Osteoblast (primary cell): ENCODE measurements at places on chromosomes 2 and 18.

DNA sequence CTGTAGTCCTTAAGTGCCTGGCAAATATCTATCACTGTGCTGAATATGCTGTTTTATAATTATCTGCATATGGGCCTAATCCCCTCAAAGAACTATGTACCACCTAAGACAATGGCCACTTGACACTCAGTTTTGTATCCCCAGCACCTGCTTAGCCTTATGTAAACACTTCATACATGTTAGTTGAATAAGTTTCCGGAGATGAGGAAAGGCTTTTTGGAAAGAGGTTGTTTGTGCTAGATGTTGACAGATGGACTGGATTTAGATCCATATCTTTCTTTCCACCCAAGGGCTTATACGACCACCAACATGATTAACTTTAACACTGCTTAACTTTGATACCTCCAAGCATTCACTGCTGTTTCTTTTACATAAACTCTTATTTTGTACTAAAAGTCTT lies 63.3 kb downstream of the FAM228A start:
- H3K36me3 ChIP-seq: no peaks in the 10 kb centered on the region
- no peak for DNase-seq
- H3K4me3 ChIP-seq: no peak overlapping the region
- H3K27me3 ChIP-seq: no peaks in the 10 kb centered on the region

DNA sequence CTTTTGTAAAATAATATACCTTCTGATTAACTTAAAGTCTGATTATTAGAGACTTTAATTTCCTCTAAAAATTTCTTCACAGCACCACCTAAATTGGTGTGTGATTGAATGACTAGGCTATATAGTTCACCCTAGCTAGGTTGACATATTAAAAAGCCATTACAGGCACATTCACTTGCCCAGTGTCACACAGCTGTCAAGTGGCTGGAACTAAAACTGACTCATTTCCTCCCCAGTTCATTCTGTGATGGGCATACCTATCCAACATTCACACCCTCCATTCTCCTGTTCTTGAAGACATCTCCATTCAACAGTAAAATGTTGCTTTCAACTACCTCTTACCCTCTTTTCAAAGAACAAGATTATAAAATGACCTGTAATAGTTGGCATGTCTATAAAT lies 334.5 kb downstream of the ARHGAP15 start:
- H3K27me3 ChIP-seq: no peaks in the 10 kb centered on the region
- no peak for DNase-seq
- H3K36me3 ChIP-seq: no peaks in the 10 kb centered on the region
- H3K4me3 ChIP-seq: no peak overlapping the region
- H3K4me1 ChIP-seq: no peaks in the 10 kb centered on the region
- H3K27ac ChIP-seq: no peak overlapping the region

- no peak overlapping the region for H3K4me3 ChIP-seq
- H3K27ac ChIP-seq: no peak overlapping the region
- H3K27me3 ChIP-seq: no peaks in the 10 kb centered on the region
- H3K4me1 ChIP-seq: no peaks in the 10 kb centered on the region
- no peak for DNase-seq
- H3K36me3 ChIP-seq: no peaks in the 10 kb centered on the region
These were observed 64.5 kb downstream of the LYPD6 start for GRCh38 chr2:149394864-149395263.

GRCh38 chr18:35905436-35905835 lies 67.0 kb upstream of the RMP24 start:
- H3K4me3 ChIP-seq: no peak overlapping the region

GRCh38 chr18:66252703-66253102 lies 351.2 kb downstream of the CDH19 start:
- H3K27me3 ChIP-seq: no peaks in the 10 kb centered on the region
- no peaks in the 10 kb centered on the region for H3K36me3 ChIP-seq
- no peak overlapping the region for H3K27ac ChIP-seq
- H3K4me1 ChIP-seq: no peaks in the 10 kb centered on the region
- no peak overlapping the region for H3K4me3 ChIP-seq

DNA sequence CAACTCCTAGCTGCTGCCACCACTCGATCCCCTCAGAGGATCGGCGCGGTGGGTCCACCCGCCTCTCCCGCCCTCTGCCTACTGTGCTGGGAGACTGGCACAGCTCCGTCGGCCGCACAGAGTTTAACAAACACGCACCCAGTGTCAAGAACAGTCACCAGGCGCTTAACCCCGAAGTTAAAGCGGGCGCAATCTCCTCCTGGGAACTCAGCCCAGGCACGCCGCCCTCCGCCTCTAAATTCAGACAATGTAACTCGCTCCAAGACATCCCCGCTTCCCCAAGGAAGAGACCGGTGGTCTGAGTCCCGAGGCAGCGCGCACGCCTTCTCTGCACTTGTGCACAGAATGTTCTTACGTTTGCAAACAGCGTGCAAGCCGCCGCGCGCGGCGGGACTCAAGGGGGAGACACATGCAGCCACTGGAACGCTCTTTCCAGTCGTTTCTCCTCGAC lies 533 bp downstream of the CXCR4 start:
- no peak overlapping the region for H3K27ac ChIP-seq
- H3K36me3 ChIP-seq: no peaks in the 10 kb centered on the region
- peaks cover 51% of the 10 kb centered on the region for H3K27me3 ChIP-seq
- DNase-seq: peak; percentile 58
- no peak overlapping the region for H3K4me3 ChIP-seq
- H3K4me1 ChIP-seq: no peaks in the 10 kb centered on the region

- H3K27ac ChIP-seq: no peak overlapping the region
- H3K4me3 ChIP-seq: no peak overlapping the region
- no peaks in the 10 kb centered on the region for H3K27me3 ChIP-seq
- H3K4me1 ChIP-seq: peaks cover 14% of the 10 kb centered on the region
- peaks cover 4% of the 10 kb centered on the region for H3K36me3 ChIP-seq
- DNase-seq: no peak
These were observed 61.9 kb downstream of the ZNF516 start for GRCh38 chr18:76432970-76433767.

GRCh38 chr2:20755132-20755800 lies 67.6 kb downstream of the LDAH start:
- H3K4me1 ChIP-seq: no peaks in the 10 kb centered on the region
- no peak for DNase-seq
- no peaks in the 10 kb centered on the region for H3K36me3 ChIP-seq

- no peaks in the 10 kb centered on the region for H3K4me1 ChIP-seq
- H3K27ac ChIP-seq: no peak overlapping the region
- H3K4me3 ChIP-seq: no peak overlapping the region
- H3K36me3 ChIP-seq: no peaks in the 10 kb centered on the region
- no peaks in the 10 kb centered on the region for H3K27me3 ChIP-seq
These were observed 154.3 kb downstream of the NDUFA10 start for GRCh38 chr2:239870863-239871262.

DNA sequence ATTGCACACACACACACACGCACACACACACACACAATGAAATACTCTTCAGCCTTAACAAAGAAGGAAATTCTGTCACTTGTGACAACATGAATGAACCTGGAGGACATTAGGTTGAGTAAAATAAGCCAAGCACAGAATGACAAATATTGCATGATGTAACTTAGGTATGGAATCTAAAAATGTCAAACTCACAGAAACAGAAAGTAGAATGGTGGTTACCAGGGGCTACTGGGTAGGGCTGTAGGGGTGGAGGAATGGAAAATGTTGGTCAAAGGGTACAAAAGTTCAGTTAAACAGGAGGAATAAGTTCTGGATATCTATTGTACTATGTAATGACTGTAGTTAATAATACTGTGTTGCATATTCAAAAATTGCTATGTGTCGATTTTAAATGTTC lies 29.5 kb downstream of the SCN2A start:
- H3K27me3 ChIP-seq: no peaks in the 10 kb centered on the region
- H3K36me3 ChIP-seq: no peaks in the 10 kb centered on the region
- H3K27ac ChIP-seq: no peak overlapping the region

DNA sequence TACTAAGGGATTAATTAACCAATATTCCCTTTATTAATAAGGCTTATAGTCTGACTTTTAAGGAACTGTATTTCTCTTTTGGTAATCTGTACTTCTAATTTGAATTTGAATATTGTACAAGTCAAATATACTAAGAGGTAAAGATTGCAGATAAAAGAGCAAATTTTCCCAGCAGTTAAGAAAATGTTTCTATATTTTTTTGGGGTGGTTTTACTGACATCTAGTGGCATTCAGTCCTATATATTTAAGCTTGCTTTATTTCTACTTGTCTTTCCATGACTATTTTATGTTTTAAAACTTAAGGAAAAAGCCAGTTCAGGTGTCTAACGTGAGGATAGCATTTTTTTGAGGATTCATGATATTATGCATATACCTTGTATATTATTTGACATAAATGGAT lies 41.6 kb downstream of the TDRD15 start:
- H3K27ac ChIP-seq: no peak overlapping the region
- H3K4me3 ChIP-seq: no peak overlapping the region
- no peaks in the 10 kb centered on the region for H3K27me3 ChIP-seq

DNA sequence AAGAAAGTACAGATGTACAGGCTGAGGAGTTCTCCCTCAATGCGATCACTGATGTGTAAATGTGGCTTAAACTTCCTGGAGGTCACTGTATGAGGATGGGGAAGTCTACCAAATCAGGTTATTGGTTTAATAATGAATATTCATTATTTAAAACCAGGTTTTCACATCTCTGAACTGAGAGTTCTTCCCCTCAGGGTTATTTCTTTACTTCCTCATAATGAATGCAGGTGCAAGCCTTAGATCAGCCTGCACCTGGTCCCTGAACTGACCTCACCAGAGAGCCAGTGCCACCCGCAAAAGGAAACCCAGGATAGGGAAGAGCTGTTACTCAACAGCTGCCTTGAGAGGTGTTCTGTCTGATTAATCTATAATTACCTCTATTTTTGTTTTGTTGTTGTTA lies 369.0 kb downstream of the EPHA4 start:
- no peak for DNase-seq
- no peak overlapping the region for H3K27ac ChIP-seq
- H3K36me3 ChIP-seq: no peaks in the 10 kb centered on the region
- H3K4me3 ChIP-seq: no peak overlapping the region

DNA sequence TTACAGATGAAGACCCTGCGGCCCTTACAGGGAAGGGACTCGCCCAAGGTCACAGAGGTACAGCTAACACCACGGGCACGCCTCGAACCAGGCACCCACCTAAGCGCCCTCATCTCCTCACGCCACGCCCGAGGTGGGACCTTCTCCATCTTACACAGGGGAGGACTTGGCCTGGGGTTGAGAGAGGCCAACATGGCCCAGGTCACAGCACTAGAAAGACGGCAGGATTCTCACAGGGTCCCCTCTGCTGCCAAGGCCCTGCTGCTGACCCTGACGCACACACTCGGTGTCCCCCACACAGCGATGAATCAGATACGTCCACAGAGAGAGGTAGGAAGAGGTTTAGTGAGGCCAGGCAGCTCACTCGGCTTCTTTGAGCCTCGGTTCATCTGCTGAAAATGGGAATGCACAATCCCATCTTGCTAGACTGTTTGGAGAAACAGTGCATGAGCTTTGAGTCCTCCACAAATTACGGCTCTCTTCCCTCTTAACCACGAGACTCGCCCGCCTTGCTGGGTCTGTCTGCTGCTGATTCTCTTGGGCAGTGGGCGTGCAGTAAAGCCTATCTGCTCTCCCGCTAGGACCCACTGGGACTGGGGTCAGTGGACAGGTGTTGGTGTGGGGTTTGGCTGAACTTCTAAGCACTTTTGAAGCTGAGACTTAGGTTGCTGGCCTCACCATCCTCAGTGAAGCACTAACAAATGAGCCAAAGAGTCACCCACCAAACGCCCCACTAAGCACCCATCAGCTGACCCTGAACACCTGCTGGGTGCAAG lies 79.2 kb downstream of the SMAD7 start:
- H3K27ac ChIP-seq: no peak overlapping the region
- H3K4me3 ChIP-seq: no peak overlapping the region
- no peaks in the 10 kb centered on the region for H3K36me3 ChIP-seq

GRCh38 chr2:101521487-101521886 lies 46.6 kb upstream of the RFX8 start:
- no peaks in the 10 kb centered on the region for H3K27me3 ChIP-seq
- H3K4me1 ChIP-seq: peaks cover 39% of the 10 kb centered on the region
- no peak overlapping the region for H3K4me3 ChIP-seq
- no peak for DNase-seq
- H3K36me3 ChIP-seq: no peaks in the 10 kb centered on the region

- H3K36me3 ChIP-seq: no peaks in the 10 kb centered on the region
- H3K4me1 ChIP-seq: peaks cover 33% of the 10 kb centered on the region
- no peak overlapping the region for H3K4me3 ChIP-seq
- H3K27me3 ChIP-seq: no peaks in the 10 kb centered on the region
- DNase-seq: no peak
These were observed 1.3 kb downstream of the NDUFB3 start for GRCh38 chr2:201073071-201073470.

DNA sequence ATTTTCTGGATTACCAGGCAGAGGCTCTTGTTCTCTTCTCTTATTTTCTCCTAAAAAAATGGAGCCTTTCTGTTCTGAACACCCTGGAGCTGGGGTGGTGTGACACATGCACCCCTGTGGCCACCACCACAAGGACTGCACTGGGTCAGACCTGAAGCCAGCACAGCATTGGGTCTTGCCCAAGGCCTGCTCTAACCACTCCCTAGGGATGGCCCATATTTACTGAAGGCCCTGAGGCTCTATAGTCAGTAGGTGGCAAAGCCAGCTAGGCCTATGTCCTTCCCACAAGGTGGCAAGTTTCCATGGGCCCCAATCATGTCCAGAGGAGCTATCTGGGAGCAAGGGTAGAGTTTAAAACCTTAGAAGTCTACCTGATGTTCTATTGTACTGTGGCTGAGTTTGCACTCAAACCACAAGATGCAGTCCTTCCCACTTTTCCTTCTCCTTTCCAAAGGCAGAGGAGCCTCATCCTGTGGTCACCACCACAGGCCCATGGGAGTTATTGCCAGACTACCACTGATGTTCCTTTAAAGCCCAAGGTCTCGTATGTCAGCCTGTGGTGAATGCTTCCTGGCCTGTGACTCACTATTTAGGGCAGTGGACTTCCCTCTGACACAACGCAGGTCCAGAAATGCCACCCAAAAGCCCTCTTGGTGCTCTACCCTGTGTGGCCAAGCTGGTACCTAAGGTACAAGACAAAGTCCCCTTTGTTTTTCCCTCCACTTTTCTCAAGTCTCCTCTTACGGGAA lies 15.0 kb upstream of the FMNL2 start:
- H3K4me1 ChIP-seq: no peaks in the 10 kb centered on the region
- H3K36me3 ChIP-seq: no peaks in the 10 kb centered on the region
- H3K4me3 ChIP-seq: no peak overlapping the region

GRCh38 chr2:10366601-10367270 lies 64.0 kb downstream of the HPCAL1 start:
- H3K4me1 ChIP-seq: no peaks in the 10 kb centered on the region
- H3K27me3 ChIP-seq: no peaks in the 10 kb centered on the region
- H3K27ac ChIP-seq: no peak overlapping the region
- H3K36me3 ChIP-seq: peaks cover 3% of the 10 kb centered on the region
- H3K4me3 ChIP-seq: no peak overlapping the region

- no peaks in the 10 kb centered on the region for H3K36me3 ChIP-seq
- H3K27me3 ChIP-seq: peaks cover 35% of the 10 kb centered on the region
- no peak overlapping the region for H3K27ac ChIP-seq
- no peak overlapping the region for H3K4me3 ChIP-seq
- H3K4me1 ChIP-seq: no peaks in the 10 kb centered on the region
These were observed 1.6 kb downstream of the KLHL14 start for GRCh38 chr18:32771169-32771751.

DNA sequence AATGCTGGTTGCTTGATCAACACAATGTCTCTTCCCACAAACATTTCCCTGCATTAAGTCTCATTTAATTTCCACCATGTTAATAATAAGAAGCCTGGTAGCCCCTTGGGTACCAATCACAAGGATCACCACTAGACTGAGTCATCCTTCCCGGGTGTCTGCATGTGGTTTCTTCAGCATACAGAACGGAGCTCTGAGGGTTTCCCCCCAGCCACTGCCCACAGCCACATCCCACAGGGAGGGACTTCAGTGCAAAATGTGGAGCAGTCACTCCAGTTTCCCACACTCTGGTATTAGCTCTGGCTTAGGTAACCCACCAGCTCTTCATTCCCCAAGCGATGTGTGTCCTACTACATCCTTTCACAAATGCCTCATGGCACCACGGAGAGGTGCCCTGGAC lies 42.7 kb upstream of the POLE4 start:
- no peak overlapping the region for H3K27ac ChIP-seq
- H3K4me1 ChIP-seq: peaks cover 6% of the 10 kb centered on the region
- no peak overlapping the region for H3K4me3 ChIP-seq
- peak; percentile 87 for DNase-seq
- no peaks in the 10 kb centered on the region for H3K36me3 ChIP-seq
